ENCODE measurements at places on chromosomes 1 and 21.

- no peak for DNase-seq
Observed at GRCh38 chr1:119679223-119679622, 31.2 kb upstream of the ZNF697 start.

GRCh38 chr1:193411714-193412113, 225.3 kb upstream of the B3GALT2 start:
- DNase-seq, result no peak

DNA sequence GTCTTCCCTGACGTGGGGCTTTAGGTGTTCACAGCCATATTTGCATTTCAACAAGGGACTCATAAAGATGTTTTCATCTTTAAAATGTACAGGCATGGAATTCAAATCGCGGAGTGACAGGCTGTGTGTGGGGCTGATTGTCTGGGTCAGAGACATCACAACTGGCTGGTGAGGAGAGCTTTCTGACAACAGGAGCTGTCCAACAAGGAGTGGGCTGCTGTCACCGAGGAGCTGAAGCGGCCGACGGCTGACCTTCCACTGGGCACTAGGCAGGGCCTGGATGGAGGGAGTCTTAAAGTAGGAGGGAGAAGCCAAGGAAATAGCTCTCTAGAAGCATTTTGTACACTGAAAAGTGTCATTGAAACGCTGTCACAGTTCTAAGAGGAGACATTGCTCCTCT, 30.5 kb upstream of the SCMH1 start:
- DNase-seq, result no peak

DNA sequence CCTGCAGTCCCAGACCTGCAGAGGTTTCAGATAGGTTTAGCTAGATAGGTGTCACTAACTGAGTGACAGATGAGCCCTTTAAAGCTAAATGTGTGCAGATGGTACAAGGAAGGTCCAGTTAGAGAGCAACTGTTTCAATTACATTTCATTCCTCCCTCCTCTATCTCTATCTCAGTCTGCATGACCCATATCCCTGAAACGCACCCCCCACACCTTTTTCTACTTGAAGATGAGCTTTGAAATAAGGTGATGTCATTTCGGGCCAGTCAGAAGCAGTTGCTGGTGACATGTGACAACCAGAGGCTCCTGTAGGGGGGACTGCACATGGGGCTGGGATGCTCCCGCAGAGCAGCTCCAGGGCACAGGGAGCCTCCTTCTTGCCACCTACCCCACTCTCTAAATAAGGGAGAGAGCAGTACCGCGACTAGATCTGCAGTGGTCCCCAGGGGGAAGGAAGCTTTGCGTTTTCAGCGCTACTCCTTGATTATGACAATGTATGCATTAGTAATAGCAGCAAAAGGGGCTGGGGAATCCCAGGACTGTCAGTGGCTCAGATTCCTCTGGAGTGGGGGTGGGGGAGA, 4.3 kb downstream of the ATP8B2 start:
- DNase-seq, result peak; percentile 44

DNA sequence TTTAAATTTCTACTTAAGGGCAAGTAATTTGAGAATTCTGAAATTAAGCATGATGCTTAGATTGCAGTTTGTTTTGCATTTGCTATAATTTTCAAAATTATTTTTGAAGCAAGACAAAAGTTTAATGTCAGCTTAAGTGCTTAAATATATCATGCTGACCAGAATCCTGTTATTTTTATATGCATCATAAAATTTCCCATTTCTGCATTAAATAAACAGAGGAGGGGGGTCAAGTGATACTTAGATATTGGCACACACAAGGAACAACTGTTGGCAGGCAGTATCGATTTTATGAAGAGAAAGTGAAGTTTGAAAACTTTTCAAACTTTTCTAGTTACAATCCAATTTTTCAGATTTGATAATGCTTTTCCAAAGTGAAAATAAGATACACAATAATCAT, 61.0 kb downstream of the MIER1 start:
- no peak for DNase-seq

- DNase-seq, result no peak
Observed at GRCh38 chr1:8856689-8857412, 21.6 kb downstream of the ENO1 start.

GRCh38 chr1:118317842-118318614, 133.0 kb upstream of the SPAG17 start:
- no peak for DNase-seq

GRCh38 chr1:198657550-198658064, 18.8 kb downstream of the PTPRC start:
- no peak for DNase-seq

- no peak for DNase-seq
Observed at GRCh38 chr1:94143809-94144176, 22.8 kb upstream of the ABCA4 start.

- DNase-seq, result no peak
Observed at GRCh38 chr1:44151332-44151731, 9.9 kb upstream of the KLF18 start.

DNA sequence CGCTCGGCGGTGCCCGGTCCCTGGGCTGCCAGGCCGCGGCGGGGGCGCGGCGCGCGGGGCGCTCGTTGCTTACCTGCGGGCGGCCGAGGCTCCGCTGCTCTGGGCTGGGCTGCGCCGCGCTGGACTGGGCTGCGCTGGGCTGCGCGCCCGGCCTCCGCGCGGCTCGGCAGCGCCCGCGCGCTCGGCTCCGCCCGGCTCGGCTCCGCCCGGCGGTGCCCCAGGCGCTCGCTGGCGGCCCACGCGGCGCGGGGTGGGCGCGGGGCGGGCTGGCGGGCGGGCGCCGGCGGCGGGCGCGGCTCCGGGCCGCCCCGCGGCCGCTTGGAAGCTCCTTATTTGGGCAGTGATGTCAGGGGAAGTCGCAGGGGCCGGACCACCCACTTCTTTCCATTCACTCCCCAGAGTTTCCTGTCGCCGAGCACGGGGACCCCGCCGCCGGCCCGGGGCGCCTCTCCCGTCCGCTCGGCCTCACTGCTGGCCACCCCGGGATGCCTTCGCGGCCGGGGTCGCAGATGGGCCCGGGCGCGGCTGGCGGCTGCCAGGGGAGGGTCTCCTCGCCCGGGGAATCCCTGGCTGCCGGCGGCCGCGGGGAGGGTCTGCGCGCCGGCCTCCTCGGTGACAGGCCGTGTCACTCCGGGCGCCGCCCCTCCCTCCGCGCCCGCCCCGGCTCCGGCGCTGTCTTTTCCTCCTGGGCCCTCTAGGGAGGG, 177.7 kb upstream of the EDN2 start:
- no peak for DNase-seq

- DNase-seq, result no peak
Observed at GRCh38 chr1:42320708-42321107, 14.3 kb downstream of the FOXJ3 start.

GRCh38 chr1:244165701-244166100, 114.6 kb downstream of the ZBTB18 start:
- DNase-seq, result no peak

DNA sequence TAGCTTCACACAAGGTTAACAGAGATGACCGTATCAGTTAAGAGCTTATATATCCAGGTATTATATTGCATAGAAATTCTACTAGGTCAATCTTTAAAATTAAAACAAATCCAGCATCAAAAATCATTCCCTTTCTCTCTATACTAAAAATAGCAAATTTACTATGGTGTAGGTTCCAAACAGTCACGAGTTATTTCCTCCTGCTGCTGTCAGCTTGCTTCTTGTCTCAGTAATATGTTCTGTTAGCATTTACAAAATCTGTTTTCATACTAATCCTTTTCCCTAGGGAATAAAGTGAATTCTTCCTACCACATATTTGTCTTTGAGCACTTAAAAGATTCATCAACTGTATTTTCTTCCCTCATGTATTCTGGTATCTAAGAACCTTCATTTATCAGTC, 2.5 kb downstream of the WDR26 start:
- no peak for DNase-seq

GRCh38 chr1:169595764-169596711, 9.8 kb upstream of the F5 start:
- DNase-seq, result no peak

All from occipital lobe (tissue), 3 donors.